HS-27A (cell line): ENCODE measurements at places on chromosomes 11 and 22.
A peak's percentile ranks its signal among the peaks of the same experiment; 100 is the strongest.

DNA sequence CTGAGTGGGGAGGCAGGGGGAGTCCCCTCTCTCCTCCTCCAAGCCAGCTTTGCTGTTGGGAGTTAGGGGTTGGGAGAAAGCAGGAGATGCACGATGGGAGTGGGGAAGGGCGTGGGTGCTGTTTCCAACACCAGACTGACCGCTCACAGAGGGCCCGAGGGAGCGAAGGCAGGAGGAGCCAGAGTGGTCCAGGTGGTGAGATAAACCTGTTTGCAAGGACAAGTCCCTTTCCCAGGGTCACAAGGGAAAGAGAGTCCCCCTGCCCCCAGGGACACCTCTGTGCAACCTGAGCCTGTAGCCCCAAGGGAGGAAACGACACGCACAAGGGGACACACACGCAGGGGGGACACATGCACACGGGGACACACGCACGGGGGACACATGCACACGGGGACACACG is 42.2 kb downstream of the WNT11 start:
- DNase-seq: no peak

- no peak for DNase-seq
Observed at GRCh38 chr22:19533857-19534256, 9.6 kb upstream of the CLDN5 start.

- DNase-seq: no peak
Observed at GRCh38 chr22:40493441-40493840, 123.0 kb downstream of the SGSM3 start.

DNA sequence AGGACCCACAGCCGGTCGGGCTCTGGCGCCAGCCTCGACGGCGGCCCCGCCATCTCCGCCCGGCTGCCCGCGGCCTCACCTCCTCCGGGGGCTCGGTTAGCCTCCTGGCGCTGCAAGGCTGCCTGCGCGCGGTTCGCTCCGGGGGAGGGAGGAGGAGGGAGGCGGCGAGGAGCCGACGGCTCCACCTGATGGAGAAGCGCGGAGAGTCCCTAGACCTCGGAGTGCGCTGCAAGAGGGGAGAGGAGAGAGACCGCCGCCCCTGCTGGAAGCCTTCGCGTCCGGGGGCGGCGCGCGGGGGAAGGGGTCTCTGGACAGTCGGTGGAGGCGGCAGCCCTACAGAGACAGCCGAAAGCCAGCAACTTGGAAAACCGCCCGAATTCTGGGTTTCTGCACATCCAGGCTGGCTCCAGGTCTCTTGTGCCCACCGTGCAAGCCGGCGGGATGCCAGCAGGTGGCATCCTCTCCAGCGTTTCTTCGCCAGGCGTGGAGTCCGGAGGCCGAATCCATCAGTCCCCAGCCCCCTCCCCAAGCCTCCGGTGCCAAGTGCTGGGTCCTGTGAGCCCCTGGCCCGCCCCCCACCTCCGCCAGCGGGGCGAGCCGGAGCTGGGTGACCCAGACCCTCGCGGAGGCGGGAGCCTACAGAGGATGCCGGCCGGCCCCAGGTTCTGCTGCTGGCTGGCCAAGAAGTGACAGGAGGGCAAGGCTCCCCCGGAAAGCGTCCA is 2.9 kb upstream of the KIRREL3 start:
- DNase-seq: no peak

DNA sequence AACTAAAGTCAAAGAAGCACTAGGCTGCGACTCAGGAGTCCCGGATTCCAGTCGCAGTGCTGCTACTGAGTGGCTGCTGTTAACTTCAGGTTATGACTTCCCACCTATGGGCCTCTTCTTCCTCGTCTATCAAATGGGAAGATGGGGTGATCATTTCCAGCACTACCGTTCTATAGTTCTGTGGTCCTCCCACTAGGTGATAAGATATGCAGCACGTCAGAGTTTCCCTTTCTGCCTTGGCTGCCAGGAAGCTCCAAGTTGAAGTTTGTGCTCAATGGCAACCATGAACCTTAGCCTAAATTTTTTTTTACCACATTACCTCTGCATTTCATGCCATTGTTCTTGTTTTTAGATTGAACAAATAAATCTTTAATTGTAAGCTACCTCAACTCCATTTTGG is 38.7 kb downstream of the ALX4 start:
- DNase-seq: no peak

DNA sequence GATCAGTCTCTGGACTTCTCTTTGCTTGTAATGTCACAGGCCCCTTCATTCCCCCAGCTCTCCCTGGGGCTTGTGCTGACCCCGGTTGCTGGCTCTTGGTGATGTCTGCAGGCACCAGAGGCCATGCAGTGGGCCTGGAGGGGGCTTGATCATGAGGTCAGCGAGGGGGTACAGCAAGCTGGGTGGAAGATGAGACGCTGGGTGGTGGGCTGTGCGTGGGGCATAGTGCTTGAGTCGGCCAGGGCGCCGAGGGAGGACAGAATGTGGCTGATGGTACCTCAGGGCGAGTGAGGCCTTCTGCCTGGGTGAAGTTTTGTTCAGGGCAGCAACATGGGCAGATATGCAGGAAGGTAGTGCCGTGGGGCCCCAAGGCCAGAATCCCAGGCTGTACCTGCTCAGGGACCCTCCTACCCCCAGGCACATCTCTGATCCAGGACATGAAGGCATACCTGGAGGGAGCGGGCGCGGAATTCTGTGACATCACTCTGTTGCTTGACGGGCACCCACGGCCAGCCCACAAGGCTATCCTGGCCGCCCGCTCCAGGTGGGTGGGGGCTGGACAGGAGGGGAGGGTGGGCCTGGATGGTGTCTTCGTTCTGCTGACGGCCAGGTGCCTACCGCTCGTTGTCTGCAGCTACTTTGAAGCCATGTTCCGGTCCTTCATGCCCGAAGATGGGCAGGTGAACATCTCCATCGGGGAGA is 6.4 kb downstream of the THAP7 start:
- no peak for DNase-seq

DNA sequence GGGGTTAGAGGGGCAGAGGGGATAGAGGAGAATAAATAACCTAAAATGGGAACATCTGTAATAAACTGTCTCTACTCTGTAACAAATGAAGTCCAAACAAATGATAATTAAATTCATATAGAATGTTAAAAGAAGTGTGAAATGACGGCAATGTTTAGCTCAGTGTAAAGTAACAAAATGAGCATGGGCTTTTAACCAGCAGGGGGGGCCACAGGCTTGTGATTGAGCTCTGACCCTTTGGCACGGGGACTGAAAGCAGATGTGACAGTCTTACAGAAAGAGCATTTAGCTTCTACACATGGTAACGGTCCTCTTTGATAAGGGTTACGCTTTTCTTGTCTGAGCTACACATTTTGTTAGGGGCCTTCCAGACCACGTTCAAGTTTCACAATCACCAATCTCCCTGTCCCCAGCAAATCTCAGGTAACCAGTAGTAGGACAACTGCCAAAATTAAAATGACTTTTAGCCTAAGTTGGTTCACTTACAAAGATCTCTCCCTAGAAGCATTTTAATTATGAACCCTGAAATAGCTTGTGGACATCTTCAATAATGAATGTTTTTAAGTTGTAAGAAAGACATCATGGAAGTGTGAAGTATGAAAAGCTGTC is 262.5 kb downstream of the DCDC1 start:
- DNase-seq: peak; percentile 7

GRCh38 chr22:45814198-45814597 is 142.6 kb downstream of the ATXN10 start:
- DNase-seq: no peak

DNA sequence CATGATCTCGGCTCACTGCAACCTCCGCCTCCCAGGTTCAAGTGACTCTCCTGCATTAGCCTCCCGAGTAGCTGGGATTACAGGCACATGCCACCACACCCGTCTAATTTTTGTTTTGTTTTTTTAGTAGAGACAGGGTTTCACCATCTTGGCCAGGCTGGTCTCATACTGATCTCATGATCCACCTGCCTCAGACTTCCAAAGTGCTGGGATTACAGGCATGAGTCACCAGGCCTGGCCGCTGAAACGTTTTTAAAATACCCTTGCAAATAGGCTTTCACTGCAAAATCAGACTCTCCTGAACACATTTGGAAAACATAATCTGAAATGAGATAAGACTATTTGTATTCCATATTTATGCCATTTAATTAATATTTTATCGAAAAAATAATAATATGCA is 826.1 kb upstream of the CNTN5 start:
- no peak for DNase-seq

- no peak for DNase-seq
Observed at GRCh38 chr11:17775035-17775348, 40.4 kb downstream of the KCNC1 start.

DNA sequence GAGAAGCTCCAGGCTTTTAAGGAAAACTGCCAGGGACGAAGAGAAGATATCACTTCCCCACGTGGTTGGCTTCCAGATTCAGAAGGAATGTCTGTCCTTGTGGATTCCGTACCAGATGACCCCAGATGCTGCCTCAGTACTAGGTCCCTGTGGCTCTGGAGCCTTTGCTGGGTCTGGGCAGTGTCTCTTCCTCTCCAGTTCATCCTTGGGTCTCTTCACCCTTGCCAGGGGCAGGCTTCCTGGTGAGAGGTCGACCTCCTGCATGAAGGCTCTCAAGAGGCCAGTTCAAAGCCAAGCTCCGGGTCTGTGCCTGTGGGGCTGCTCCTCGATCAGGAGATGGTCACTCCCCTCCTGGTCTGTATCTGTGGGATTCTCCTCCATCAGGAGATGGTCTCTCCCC is 74.7 kb upstream of the B3GAT1 start:
- no peak for DNase-seq

DNA sequence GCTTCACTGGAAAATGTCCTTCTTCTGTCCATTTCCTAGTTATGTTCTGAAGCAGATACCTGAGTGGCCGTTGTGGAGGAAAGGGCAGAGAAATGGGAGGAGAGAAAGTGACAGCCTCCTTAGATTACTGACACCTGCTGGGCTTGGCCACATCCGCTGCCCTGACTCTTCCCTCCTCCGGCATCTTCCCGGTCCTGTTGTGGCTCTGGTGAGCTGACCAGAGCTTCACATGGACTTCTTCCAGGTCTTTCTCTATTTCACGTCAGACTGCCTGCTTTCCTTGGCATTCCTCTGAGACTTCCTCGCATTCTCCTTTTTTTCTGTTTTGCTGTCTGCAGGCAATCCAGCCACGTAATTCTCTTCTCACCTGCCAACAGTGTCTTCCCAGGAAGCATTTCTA is 138.7 kb upstream of the E2F8 start:
- no peak for DNase-seq

- no peak for DNase-seq
Observed at GRCh38 chr11:567629-568292, 7.0 kb downstream of the RASSF7 start.

- no peak for DNase-seq
Observed at GRCh38 chr11:122226810-122227379, 110.9 kb upstream of the BLID start.

DNA sequence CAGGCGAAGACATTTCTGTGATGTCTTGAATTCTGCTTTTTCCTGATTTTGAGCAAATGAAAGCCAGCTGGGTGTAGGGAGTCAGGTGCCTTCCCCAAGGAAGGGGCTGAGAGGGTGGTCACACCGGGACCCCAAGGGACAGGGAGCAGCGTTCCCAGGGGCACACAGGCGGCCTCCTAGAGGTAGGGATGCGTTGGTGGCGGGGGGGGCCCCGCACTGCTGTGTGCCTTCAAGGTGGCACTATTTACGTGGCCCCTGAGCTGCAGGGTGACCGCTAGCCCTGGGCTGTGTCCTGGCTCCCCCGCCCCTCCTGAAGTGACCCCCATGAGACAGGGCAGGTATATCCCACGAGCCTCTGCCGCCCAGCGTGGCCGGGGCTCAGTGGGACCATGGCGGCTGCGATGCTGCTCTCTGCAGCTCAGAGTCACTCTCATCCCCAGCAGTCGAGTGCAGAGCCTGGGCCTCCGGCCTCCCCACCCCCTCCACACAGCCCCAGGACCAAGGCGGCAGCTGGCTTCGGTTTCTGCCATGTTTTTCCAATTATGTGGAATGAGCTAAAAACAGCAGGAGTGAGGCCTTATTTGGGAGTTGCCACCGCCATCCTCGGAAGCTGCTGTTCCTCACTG is 60.9 kb downstream of the LRP5 start:
- no peak for DNase-seq

GRCh38 chr11:79487412-79487811 is 46.6 kb upstream of the TENM4 start:
- no peak for DNase-seq

DNA sequence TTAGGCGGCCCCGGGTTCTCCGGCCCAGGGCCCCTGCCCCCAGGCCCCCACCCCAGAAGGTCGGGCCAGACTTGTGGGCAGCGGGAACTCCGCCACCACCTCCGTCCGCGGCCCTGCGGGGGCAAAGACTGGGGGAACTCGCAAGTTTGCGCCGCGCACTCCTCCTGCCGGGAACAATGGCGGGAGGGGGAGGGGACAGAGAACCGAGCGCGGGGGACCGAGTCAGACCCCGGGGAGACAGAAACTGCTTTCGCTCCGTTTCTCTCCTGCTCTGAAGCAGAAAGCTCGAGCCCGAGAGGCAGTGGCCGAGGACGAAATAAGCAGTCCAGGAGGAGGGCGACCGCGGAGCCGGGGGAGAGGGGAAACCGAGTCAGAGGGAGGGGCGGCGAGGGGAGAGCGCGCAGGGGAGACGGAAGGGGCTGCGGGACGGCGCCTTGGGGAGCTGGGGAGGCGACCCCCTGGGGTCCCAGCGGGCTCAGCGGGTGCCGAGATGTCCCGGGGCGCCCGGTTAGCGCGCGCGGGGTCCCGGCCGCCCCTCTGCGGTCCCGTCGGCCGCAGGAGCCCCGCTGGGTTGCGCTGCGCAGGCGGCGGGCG is 555 bp downstream of the TP53I11 start:
- no peak for DNase-seq

DNA sequence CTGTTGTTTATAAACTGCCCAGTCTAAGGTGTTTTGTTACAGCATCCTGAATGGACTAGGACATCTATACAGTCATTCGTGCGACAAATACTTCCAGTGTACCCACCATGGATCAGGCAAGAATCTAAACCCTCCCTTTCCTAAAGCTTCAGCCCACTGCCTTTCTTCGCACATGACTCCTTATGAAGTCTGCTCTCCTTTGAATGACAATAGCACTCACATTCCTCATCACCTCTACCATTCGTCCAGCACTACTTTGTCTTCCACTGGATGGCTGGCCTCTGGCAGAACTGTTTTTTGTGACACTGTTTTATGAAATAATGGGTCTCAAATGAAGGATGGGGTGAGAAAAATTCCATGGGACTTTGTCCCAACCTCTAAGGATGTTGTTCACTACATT is 89.8 kb upstream of the LIN7C start:
- no peak for DNase-seq

DNA sequence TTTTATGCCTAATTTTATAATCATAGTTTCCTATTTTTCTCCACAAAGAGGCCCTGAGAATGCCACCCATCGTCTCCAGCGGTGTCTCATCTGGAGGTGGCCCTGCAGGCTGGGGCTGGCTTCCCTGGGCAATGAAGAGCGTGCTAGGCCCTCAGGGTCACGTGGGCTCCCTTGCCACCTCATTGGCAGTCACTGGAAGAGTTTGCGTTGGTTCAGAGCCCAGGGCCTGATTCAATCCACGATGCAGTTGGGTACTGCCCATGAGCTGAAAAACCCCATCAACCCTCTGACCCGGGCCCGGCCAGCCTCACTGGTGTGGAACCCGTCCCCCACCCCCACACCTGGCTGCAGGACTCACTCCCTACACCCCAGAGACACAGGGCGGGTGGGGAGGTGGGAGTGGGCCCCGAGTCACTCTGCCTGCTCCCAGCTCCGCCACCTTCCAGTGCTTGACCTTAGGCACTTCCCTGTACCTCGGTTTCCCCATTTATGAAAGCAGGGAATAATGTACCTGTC is 43.4 kb upstream of the A4GALT start:
- no peak for DNase-seq
